Activated T-cell treated with anti-CD3 and anti-CD28 coated beads, Interleukin-2, amount 50 U/mL, for 48 hours (primary cell): ENCODE measurements at places on chromosomes 12 and 14.

DNA sequence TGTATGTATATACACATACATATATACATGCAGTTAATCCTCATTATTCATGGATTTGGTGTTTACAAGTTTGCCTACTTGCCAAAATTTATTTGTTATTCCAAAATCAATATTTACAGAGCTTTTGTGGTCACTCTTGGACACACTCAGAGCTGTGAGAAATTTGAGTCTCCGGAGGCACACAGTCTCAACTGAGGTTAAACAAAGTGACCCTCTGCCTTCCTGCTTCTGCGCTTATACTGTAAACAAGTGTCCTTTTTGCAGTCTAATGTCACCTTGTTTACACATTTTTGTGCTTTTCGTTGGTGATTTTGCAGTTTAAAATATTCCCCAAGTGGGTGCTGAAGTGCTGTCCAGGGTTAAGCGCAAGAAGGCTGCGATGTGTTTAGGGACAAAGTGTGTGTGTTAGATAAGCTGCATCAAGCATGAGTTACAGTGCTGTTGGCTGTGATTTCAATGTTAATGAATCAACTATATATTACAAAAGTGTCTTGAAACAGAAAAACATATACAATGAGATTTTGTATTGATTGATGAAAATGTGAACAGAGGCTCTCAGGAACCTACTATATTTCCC is 13.1 kb upstream of the LTA4H start:
- no peak for DNase-seq

DNA sequence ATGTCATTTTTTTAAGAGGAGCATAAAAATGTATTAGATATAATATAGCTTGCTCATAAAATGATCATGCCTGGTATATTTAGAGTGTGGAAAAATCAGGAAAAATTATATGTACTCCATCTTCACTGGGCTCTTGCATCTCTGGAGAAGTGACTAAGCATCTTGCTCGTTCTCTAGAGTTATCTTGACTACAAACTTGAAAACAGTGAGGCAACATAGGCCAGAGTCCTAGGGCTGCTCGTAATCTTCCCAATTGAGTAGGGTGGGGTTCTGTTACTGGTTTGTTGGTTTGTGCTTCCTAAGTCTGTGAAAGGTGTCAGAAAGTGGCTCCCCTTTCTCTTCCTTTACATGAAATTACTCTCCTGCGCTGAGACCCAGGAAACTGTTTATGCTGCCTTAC is 46.2 kb downstream of the AACS start:
- DNase-seq, result no peak

DNA sequence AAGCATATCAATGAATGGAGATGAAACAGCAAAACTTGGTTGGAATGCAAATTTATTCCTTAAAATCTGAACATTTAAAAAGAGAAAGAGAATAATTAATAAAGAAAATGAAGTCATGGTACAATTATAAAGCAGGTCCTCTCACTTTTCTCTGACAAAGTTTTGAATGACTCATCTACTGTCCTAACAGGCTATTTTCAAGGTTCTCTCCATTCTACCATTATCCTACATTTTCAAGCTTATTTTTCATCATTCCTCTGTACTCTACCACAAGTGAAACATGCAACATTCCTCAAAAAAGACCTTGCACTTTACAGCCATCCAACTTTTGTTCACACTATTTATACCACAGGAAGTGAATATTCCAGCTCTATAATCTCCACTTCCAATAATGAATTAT is 36.9 kb upstream of the AP4S1 start:
- no peak for DNase-seq

DNA sequence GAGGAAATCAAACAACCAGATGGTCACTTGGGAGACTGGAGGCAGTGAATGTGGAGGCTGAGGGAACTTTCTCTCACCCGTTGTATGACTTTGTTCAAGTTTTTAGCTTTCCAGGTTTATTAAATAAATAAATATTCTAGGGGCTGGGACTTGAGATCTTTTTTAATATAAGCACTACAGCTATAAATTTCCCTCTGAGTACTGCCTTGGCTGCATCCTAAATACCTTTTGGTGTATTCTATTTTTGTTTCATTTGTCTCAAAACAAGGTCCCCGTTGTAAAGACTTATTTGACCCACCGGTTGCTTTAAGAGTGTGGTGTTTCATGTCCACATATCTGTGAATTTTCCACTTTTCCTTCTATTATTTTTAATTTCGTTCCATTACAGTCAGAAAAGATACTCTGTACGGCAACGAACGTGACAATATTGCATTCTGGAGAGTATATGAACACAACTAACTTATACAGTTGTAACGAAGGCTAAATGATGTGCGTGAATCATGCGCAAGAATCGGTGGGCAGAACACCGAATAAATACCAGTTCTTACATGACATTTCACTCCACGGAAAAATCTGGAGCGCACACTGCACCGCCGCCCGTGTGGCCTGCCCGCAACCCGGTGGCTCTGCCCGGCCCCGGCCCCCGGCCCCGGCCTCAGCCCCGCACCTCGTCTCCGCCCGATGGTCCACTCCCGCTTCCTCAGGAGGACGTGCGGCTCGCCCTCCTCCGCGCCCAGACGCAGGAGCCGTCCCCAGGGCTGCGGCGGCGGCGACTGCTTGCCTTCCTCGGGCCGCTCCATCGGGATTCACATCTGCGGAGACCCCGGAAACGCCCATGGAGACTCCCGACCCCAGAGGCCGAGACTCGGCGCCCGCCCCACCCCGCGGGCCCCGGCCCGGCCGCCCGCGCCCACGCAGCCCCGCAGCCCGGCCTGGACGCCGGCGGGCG is 602 bp downstream of the CHFR start:
- DNase-seq, result no peak

- no peak for DNase-seq
Measured at GRCh38 chr12:55698241-55698955, 9.3 kb downstream of the ITGA7 start.

GRCh38 chr14:76955575-76956315 is 72.8 kb downstream of the IRF2BPL start:
- peak; percentile 70 for DNase-seq

- DNase-seq, result no peak
Measured at GRCh38 chr12:80183939-80184338, 84.6 kb downstream of the OTOGL start.

DNA sequence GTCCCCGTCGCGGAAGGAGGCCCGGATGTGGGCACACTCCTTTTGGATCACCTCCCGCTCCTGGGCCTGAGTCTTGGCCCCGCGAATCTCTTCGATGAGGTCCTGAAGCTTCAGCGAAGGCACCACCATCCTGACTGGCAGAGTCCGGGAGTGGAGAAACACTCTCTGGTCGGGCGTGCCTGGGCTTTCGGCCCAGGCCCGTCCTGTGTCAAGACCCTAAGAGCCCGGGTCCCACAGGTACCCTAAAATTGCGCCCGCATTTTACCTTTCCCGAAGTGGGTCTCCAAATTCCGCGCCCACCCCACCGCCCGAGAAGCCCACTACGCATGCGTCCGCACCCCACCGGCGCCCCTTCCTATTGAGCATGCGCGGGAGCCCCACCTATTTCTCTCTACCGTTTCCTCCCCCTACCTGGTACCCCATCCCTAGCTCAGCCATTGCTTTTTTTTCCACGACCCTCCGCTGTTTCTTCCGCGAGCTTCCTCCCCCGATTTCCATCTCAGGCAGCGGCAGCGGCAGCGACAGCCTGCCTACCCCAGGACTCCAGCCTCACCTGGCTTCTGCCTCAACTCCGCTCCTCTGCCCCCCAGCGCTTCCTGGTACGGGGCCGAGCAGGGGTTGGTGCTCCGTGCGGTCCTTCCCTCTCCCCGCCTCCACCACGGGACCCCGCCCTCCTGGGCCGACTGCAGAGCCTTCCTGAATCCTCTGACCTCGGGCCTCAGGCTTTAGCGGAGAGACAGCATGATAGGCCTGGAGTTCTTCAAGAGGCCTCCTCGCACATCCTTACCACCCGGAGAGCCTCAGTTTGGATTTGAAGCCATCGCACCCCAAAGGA is at the start of gene AP1G2:
AP1G2 (minus strand) TSS at position 606 of the 835 bp plus-strand sequence; CDS start at position 129, 477 bp downstream.
- peak; percentile 95 for DNase-seq
